ENCODE measurements at places on chromosomes 4 and X. TPM values are rescaled to one million over a fixed set of nuclear protein-coding genes. Genes with fewer than 3 reads are reported as not detected.

GRCh38 chr4:141705747-141706377 is 69.5 kb downstream of the IL15 start:
- no peaks in the 10 kb centered on the region for H3K36me3 ChIP-seq
- no peaks in the 10 kb centered on the region for H3K4me1 ChIP-seq
- no peaks in the 10 kb centered on the region for H3K27me3 ChIP-seq
- no peak for ATAC-seq

DNA sequence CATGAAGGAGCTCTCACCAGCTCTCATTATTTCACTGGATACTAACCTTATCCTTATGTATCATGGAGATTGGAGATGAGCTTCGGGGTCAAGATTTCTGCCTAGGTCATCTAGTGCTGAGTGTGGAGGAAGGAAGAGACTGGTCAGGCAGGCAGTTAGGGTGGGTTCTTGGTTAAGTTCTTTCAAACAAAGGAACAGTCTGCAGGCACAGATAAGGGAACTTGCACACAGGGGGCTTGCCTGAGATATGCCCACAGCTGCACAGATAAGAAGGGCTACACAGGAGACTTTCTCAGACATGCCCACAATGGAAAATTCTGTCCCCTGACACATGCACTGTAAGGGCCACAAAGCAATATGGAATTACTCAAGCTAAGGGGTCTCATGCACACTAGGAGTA is 904.1 kb downstream of the NLGN4X start:
- H3K36me3 ChIP-seq: no peaks in the 10 kb centered on the region
- no peak for ATAC-seq
- H3K4me3 ChIP-seq: no peak overlapping the region
- H3K27me3 ChIP-seq: no peaks in the 10 kb centered on the region

- H3K36me3 ChIP-seq: no peaks in the 10 kb centered on the region
- no peak for ATAC-seq
- H3K27me3 ChIP-seq: no peaks in the 10 kb centered on the region
- peaks cover 3% of the 10 kb centered on the region for H3K4me1 ChIP-seq
These were observed 50.9 kb downstream of the NAP1L5 start for GRCh38 chr4:88646528-88647280.

DNA sequence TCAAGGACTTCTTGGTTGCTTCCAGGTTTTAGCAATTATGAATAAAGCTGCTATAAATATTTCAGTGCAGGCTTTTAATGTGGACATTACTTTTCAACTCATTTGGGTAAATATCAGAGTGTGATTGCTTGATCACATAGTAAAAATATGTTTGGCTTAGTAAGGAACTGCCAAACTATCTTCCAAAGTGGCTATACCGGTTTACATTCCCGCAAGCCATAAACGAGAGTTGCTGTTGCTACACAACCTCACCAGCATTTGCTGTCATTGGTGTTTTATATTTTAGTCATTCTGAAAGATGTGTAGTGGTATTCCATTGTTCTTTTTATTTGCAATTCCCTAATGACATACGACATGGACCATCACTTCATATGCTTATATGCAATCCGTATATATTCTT is 30.9 kb upstream of the SPOCK3 start:
- no peaks in the 10 kb centered on the region for H3K4me1 ChIP-seq
- H3K27me3 ChIP-seq: no peaks in the 10 kb centered on the region
- H3K27ac ChIP-seq: no peak overlapping the region
- no peaks in the 10 kb centered on the region for H3K36me3 ChIP-seq
- no peak for ATAC-seq
- H3K4me3 ChIP-seq: no peak overlapping the region

DNA sequence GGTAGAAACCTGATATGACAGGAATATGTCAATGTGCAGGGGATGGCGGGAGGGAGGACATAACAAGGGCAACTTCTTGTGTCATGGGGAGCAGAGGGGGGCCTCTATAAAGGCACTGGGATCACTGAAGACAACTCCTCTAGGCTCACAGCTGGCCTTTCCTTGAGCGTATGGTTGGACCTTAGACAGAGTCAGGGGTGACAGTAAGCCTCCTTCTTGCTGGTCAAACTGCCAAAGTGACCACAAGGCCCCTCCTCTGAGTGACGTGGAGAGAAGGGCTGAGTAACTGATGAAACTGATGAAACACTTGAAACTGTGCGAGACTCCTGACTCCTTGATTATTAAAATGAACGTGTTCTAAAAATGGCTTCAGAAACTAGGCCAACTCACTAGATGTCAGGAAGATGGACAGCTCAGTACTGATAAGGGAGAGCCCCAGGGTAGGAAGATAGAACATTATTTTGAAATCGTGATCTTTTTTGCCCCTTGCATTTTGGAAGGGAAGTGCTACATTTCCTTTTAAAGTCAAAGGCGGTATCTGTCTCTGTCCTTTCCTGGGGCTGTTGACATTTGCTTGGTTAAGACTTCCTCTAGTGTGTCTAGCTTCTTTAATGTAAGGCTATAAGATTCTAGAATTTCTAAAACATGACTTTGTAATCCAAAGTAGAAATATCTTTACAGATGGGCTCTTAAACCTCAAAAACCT is 1.6 kb downstream of the RAB33A start:
- peak overlapping the region; percentile 23 for H3K27ac ChIP-seq
- H3K4me3 ChIP-seq: no peak overlapping the region
- peak; percentile 58 for ATAC-seq
- no peaks in the 10 kb centered on the region for H3K27me3 ChIP-seq
- H3K36me3 ChIP-seq: no peaks in the 10 kb centered on the region

DNA sequence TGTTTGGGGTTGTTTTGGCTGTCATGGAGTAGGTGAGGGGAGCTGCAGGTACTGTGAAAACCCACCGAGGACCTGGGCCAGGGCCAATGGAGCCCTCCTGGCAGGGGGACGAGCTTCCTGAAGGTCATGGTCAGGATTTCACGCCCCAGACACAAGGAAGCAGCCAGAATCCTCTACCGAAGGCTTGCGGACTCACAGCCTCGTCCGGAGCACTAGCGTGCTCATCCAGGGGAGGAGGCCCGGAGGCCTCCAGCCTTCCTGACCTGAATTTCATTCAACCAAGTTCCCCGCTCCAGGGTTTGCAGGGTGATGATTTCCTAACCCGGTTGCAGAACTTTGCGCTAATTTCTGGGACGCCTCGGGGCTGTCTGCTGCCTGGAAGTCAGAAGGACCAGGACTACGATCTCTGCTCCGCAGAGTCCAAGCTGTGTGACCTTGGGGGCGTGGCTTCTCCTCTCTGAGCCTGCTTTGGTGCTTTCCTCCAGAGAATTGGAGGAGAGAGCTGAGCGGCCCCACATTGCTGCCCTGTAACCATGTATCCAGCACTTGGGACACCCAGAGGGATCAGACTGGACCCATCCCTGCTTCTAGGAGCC is 56.2 kb upstream of the ADRA2C start:
- H3K27ac ChIP-seq: no peak overlapping the region
- no peak for ATAC-seq
- no peaks in the 10 kb centered on the region for H3K36me3 ChIP-seq
- H3K4me1 ChIP-seq: no peaks in the 10 kb centered on the region
- H3K27me3 ChIP-seq: peaks cover 82% of the 10 kb centered on the region

DNA sequence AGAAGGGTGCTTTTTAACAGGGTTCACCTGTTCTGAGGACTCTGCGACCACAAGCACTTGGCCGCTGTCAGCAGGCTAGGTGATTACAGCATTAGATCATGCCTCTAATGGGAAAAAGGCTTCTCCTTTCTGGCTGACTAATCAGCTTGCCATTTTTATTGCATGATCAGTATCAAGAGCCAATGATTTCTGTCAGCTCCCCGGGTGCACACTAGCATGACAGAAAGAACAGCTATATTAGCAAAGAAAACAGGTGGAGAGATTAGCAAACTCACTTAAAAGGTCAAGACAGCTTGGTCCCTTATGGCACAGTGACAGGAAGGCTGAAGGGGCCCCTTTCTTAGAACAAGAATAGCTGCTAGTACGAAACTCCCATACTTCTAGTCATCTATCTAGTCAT is 170.0 kb downstream of the SMIM20 start:
- no peaks in the 10 kb centered on the region for H3K36me3 ChIP-seq
- no peaks in the 10 kb centered on the region for H3K4me1 ChIP-seq
- H3K27me3 ChIP-seq: peaks cover 3% of the 10 kb centered on the region
- peak; percentile 55 for ATAC-seq
- no peak overlapping the region for H3K4me3 ChIP-seq

- H3K4me1 ChIP-seq: no peaks in the 10 kb centered on the region
- no peak for ATAC-seq
- no peak overlapping the region for H3K27ac ChIP-seq
- H3K27me3 ChIP-seq: no peaks in the 10 kb centered on the region
- no peaks in the 10 kb centered on the region for H3K36me3 ChIP-seq
These were observed 7.9 kb upstream of the MBTPS2 start for GRCh38 chrX:21831496-21831895.

DNA sequence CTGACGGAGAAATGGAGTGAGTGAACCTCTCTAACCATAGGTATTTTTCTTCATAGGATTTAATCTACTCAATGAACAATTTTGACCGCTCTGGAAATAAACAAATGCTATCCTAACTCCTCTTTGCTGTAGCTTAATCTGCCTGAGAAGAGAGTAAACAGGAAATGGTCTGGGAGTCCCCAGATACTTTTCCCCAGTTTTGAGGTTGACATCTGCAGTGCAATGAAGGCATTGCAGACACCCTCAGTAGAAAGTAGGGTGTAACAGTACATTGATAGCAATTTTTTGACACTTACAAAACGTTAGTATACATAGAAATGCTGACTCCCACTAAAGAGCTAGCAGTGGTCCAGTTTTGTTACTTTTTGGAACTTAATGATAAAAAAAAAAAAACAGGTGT is 495.9 kb upstream of the FAM241A start:
- H3K27ac ChIP-seq: no peak overlapping the region
- H3K4me1 ChIP-seq: no peaks in the 10 kb centered on the region
- no peak for ATAC-seq
- no peak overlapping the region for H3K4me3 ChIP-seq
- H3K36me3 ChIP-seq: no peaks in the 10 kb centered on the region
- H3K27me3 ChIP-seq: peaks cover 4% of the 10 kb centered on the region

DNA sequence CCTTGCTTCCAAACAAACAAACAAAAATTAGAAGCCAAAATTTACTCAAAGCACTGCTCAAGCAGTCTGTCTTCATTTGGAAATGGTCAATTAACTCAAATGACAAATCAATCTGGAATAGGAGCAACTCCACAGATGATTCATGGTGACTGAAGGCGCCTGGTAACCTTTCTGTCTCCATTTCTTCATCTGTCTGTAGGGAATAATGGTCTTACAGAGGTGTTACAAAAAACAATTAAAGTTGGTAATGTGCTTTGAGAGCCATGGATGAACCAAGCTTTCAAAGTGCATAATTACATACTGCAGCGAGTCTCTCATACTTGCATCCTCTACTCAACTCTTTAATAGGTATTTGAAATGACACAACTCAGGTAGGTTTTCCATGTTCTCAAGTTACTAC is 38.3 kb upstream of the STAG2 start:
- no peak overlapping the region for H3K4me3 ChIP-seq
- no peak overlapping the region for H3K27ac ChIP-seq
- H3K36me3 ChIP-seq: no peaks in the 10 kb centered on the region

GRCh38 chr4:37981425-37981824 is 21.2 kb downstream of the PTTG2 start:
- peak overlapping the region; percentile 65 for H3K27ac ChIP-seq
- no peak for ATAC-seq
- no peaks in the 10 kb centered on the region for H3K27me3 ChIP-seq
- no peak overlapping the region for H3K4me3 ChIP-seq

GRCh38 chrX:103253608-103254007 is 1.3 kb downstream of the TCEAL8 start:
- no peak for ATAC-seq
- no peaks in the 10 kb centered on the region for H3K36me3 ChIP-seq
- H3K4me1 ChIP-seq: no peaks in the 10 kb centered on the region
- H3K4me3 ChIP-seq: peak overlapping the region; percentile 64
- H3K27ac ChIP-seq: peak overlapping the region; percentile 88

DNA sequence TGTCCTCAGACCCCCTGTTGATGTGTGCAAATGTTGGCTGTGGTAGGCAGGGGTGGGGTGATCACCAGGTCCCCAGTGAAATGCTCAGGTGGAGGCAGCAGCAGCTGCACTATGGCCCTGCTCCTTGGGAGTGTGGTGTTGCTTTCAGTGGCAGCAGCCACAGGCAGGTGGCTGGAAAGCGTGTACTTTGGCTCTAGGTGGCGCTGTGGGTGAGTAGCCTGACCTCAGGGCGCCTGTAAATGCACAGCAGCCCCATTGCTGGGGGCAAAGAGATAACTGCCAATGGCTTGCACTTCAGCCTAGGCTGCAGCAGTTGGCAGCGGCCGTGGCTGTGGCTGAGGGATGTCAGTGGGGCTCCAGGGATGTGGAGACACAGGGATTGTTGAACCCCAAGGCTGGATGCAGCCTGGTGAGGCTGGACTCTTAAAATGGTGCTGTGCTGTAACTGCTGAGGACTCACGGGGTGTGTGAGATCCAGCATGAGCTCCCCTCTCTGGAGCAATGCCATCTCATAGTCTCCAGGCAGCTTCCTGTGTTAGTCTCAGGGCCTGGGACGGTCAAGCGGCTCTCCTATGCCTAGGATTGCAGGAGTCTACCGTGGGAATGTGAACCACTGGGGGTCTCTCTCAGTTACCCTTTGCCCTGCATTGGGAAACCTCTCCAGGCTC is 421.7 kb upstream of the HTR2C start:
- no peak for ATAC-seq
- no peak overlapping the region for H3K27ac ChIP-seq
- no peak overlapping the region for H3K4me3 ChIP-seq
- H3K36me3 ChIP-seq: no peaks in the 10 kb centered on the region

DNA sequence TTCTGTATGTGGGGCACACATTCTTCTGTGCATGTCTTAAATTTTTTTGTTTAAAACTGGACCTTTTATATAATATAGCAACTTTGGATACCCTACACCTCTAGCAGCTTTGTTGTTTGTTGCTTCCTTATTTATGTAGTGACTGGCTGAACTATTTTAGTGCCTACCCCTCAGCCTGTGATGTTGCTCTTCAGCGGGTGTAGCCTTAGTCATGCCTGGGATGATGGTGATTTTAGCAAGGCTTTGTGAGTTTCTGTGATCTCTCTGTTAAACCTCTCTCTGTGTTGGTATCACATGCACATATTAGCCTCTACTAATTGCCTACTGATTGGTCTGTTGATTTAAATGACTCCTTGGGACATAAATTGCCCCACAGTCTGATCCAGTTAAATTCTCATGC is 22.8 kb downstream of the USP9X start:
- ATAC-seq: no peak
- H3K4me3 ChIP-seq: no peak overlapping the region
- H3K36me3 ChIP-seq: no peaks in the 10 kb centered on the region
- H3K27ac ChIP-seq: no peak overlapping the region
- H3K4me1 ChIP-seq: peaks cover 77% of the 10 kb centered on the region
- H3K27me3 ChIP-seq: no peaks in the 10 kb centered on the region

DNA sequence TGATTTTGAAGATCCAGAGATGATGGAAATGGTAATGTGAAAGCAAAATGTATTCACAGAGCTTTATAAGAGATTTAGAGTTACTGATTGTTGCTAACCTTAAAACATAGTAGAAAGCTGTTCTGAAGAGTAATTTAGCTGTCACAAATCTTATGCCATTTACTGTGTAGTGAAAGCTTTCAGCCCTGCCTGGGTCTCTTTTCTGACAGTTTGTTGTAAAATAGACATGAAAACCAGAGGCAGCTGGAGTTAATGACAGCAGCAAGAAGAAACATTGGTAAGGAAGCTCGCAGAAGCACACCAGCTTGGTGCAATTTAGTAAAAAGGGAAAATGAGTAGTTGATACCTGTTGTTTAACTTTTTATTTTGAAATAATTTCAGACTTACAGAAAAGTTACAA is 21.1 kb downstream of the POLR2B start:
- ATAC-seq: no peak
- no peak overlapping the region for H3K4me3 ChIP-seq
- no peaks in the 10 kb centered on the region for H3K27me3 ChIP-seq

The HPGD gene
- total RNA-seq: 29.5 TPM

The PAGE5 gene
- not detected for total RNA-seq

The SGMS2 gene
- 224 TPM for total RNA-seq

The LRIT3 gene
- not detected for total RNA-seq

The PLAC8 gene
- total RNA-seq: 2.6 TPM

The RAB33A gene
- 0.93 TPM for total RNA-seq

The HERC3 gene
- 45.9 TPM for total RNA-seq

Measured in gastroesophageal sphincter (tissue), 4 donors.